Activated CD4-positive, alpha-beta T cell treated with anti-CD3 and anti-CD28 coated beads, Interleukin-2, Interleukin-4, amounts not matched to agents 100 ng/mL and 50 ng/mL, durations not matched to agents 16 hours and 8 hours (primary cell): ENCODE measurements at places on chromosomes 6 and 20.

DNA sequence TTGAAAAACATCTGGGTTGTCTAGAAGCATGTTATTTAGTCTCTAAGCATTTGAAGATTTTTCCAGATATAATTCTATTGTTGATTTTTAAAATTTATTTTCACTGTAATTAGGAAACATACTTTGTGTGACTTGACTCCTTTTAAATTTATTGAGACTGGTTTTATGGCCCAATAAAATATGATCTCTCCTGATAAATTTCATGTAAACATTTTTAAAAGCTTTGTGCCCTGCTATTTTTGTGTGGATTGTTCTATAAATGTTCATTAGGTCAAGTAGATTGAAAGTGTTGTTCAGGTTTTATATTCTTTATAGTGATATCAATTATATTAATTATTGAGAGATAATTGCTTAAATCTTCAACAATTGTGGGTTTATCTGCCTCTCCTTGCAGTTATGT, 105.4 kb downstream of the RFX6 start:
- no peak for DNase-seq

DNA sequence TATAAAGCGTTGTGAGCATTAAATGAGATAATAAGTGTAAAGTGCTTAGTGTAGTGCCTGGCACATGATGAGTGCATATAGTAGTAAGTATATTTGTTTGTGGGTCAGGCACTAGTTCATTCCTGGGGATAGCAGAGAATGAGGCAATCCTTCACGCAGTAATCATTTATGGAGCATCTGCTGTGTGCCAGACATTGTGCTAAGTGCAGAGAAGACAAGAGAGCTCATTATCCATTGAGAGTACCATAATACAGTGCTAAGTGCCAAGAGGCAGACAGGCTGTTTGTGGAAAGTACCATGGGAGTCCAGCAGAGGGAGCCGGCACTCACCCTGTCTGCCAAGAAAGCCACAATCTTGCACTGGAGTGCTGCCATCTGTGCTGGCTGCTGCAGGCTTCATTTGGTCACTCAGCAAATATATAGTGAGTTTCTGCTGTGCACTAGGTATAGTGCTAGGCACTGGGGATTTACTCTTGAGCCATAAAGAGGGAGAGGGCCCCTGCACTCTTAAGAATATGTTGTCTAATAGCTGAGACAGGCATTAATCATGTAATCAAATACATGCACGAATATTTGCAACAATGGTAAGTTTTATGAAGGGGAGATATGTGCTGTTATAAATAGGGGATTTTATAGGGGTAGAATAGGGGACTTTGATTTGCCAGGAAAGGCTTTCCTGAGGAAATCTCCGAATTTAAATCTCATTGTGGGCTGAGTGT, 12.9 kb upstream of the MROH8 start:
- DNase-seq = peak; percentile 74

- peak; percentile 7 for DNase-seq
Measured at GRCh38 chr6:167349631-167350274, 24.9 kb downstream of the TTLL2 start.

DNA sequence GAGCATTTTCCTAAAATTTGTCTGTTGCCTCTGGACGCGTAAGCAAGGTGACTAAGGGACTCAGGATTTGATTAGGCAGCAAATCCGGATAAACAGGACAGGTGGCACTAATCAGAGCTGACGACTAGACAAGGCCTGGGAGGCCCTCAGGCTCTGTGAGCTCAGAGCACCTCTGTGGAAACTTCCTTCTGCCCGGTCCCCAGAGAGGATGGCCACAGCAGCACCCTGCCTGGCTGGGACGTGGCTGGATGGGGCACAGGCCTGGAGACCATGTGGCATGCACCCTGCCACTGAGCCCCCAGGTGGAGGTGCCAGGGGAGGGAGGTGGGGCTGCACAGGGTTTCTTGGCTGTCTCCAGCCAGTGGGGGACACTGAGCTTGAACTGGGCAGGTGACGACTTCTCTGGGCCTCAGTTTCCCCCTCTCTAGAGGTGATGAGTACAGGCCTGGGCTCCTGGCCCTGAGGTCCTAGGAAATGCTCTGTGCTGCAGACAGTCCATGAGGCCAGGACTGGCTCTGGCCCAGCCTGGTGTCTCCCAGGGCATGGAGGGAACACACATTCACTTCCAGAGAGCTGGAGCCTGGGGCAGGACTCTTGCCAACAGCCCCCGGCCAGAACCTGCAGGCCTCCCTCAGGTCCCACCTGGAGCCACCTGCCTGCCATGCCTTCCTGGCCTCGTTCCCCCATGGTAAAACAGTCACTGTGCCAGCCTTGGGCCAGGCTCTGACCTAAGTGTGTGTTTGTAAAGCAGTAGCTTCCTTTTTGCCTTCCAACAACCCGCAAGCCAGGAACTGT, 39.6 kb upstream of the STX16 start:
- DNase-seq = no peak

- peak; percentile 60 for DNase-seq
Measured at GRCh38 chr20:52312132-52312729, 120.7 kb upstream of the ZFP64 start.

DNA sequence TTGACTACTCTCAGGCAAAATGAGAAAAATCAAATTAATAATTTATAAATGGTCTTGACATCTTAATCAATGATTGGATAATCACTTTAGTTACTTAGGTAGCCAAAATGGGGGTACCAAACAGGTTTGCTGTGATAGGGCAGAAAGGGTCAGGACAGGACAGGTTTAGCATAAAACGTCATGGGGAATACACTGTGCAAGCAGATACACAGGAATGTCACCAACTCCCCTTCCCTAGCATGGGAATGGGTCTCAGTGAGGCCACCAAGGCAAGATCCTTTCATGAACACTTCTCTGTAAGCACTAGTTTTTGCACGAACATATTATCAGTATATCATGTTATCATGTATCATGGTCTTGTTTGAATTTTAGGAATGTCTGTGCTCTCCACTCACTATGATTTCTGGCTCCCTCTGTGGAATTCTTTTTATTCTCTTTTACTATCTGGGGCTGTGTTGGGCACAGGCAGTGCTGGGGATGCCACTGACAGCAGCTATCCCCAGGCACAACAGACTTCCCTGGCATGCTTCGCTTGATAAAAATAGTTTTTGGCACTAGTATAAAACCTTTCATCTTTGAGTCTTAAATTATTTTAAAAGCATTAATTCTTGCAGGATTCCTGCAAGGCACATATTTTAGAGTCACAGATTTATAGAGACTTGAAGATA, 18.3 kb downstream of the PTCHD4 start:
- no peak for DNase-seq

DNA sequence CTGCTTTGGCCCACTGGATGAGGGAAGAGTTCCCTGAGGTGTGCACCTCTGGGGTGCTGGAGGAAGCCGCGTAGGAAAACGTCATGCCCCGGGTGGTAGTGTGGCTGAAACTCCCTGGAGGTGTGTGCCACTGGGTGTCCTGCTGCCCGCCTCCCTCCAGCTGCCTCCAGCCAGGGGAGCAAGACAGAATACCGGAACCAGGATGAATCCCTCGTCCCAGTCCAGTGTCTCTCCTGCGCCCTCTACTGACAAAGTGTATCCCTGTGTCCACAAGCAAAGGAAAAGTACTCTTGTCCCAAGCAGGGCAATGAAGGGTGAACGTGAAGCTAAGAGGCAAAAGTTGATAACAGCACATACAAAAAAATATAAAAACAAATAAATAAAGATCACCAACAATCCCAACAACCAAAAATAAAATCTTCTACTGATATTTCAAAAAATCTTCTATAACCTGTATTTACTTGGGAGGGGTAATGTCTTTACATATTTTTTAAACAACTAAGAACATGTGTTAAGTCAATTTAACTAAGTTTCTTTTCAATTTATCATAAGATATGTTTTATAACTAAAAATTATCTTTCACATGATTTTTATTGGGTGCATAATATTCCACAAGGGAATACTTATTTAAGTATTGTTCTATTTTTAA, 437.6 kb downstream of the MAFB start:
- peak; percentile 5 for DNase-seq

- no peak for DNase-seq
Measured at GRCh38 chr20:16178546-16179135, 394.6 kb downstream of the KIF16B start.

DNA sequence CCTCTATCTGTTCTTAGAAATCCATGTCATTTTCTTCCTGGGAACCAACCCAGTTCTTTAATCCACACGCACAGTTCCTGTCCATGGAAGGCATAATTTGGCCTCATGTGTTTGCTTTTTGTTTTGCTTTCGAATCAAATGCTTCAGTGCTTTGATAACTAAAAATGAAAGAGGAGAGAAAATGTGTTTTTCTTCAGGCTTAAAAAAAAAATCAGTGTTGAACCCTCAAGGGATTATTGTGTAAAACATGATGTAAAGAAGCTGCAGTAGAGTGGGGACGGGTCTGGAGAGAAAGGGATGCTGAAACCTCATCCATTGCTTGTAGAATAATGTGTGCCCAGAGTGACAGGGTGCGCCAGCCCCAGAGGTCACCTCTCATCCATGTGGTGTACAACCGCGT, 197.5 kb upstream of the JARID2 start:
- DNase-seq = no peak

GRCh38 chr6:17354700-17355403, 38.5 kb upstream of the CAP2 start:
- no peak for DNase-seq

DNA sequence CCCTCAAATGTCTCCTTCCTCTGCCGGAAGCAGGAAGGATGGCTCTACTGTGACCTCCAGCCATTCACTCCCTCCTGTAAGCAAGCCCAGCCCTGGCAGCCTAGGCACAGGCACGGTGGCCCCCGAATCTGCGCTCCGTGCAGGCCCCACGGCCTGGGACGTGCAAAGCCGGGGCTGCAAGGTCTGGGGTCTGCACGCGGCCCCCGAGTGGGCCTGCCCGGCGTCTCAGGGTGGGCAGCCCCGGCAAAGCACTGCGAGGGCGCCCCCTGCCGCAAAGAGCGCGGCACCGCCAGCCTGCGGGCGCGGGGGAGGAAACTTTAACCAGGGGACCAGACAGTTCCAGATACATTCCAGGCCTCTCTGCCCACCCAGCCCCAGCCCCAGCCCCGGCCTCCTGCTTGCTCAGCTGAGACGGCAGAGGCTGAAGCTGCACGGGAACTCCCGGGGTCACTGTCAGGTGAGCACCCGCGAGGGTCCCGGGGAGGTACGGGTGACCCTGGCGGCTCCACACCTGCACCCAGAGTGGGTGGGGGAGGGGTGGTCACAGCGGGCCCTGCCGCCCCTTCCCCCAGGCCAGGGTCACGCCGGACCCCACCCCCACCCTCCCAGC, 98.8 kb downstream of the ASXL1 start:
- no peak for DNase-seq

DNA sequence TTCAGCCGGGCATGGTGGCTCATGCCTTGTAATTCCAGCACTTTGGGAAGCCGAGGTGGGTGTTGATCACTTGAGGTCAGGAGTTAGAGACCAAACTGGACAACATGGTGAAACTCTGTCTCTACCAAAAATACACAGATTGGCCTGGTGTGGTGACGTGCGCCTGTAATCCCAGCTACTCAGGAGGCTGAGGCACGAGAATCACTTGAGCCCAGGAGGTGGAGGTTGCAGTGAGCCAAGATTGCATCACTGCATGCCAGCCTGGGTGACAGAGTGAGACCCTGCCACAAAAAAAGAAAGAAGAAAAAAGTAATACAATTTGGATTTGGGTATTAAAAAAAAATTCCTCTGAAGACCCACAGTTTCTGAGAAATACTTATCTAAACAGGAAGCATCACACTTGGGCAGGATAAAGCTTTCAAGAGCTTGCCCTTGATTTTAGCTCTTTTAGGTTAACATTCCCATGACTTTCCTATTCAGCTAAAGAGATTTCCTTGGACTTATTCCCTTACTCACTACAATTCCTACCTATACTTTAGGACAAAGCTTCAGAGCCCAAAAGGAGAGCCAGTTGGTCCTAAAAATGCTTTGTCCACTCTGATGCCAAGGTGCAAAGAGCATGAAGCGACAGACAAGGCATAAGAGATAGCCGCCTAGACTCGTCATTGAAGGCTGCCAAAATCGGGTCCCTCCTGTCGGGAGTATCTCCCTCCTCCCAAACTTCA, 1.9 kb downstream of the ELOVL2 start:
- DNase-seq = no peak
